Mesenchymal stem cell (in vitro differentiated cells and primary cell): ENCODE measurements at places on chromosomes 12 and 14.

DNA sequence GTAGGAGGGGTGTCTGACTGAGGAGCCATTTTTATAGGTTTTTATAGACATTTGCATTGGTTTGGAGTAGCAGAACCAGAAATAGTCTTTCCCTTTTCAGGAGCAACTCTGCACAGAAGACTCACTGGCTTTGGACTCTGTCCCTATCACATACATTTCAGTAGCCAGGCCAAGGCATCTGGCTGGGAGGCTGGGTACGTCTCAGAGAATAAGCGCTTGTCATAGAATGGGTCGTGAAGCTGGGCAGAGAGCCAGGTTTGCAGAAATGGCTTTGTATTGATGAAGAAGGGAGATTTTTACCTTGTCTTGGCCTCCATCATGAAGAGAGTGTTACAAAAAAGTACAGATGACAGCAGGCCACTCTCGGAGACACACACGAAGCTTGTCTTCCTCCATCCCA is 98.6 kb downstream of the CACNA1C start:
- H3K36me3 ChIP-seq: no peaks in the 10 kb centered on the region
- no peak overlapping the region for H3K27ac ChIP-seq
- H3K4me1 ChIP-seq: peaks cover 4% of the 10 kb centered on the region
- no peak for DNase-seq

DNA sequence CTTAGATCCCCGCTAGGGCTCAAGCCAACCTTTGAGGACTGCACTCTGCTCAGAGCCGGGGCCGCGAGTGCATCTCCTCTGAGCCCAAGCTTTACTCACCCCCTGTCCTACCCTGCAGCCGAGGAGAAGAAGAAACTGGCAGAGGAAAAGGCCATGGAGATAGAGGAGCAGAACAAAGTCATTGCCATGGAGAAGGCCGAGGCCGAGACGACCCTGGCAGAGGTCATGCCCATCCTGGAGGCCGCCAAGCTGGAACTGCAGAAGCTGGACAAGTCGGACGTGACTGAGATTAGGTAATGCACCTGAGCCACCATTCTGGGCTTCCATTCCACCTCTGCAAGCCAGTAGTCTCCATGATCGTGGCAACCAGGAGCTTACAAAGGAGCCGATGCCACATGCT is 69.8 kb downstream of the CCDC92 start:
- DNase-seq: no peak
- H3K4me1 ChIP-seq: peaks cover 1% of the 10 kb centered on the region
- peaks cover 20% of the 10 kb centered on the region for H3K27me3 ChIP-seq
- no peaks in the 10 kb centered on the region for H3K36me3 ChIP-seq
- H3K27ac ChIP-seq: no peak overlapping the region
- H3K4me3 ChIP-seq: no peak overlapping the region

DNA sequence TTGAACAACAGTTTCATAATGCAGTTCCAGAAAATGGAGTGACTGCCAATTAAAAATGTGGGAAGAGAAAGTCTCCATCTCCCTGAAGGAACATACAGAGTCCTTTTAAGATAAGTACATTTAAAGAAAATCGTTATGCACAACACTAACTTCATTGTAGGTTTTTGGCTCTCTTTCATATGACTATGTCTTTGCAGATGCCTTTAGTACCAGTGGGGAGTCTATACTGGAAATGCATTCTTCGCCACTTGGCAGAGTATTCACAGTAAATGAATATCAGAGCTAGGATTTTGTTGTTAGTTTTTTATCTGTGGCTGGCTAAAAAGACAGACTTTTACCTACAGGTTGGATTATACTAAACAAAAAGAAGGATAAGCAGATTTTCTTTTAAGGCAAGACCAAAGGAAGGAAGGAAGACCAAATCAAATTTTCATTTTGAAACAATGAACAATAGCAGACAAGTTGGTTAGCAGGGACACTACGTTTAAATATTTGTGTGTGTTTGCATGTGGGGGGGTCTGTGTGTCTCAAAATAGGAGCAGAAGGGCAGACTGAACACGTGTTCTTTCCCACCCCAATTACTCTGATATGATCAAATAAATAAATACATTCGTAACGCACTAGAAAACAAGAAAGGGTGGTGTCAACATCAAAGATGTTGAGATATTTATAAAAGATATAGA is 124.5 kb downstream of the BTG1 start:
- H3K4me1 ChIP-seq: no peaks in the 10 kb centered on the region
- H3K4me3 ChIP-seq: no peak overlapping the region

DNA sequence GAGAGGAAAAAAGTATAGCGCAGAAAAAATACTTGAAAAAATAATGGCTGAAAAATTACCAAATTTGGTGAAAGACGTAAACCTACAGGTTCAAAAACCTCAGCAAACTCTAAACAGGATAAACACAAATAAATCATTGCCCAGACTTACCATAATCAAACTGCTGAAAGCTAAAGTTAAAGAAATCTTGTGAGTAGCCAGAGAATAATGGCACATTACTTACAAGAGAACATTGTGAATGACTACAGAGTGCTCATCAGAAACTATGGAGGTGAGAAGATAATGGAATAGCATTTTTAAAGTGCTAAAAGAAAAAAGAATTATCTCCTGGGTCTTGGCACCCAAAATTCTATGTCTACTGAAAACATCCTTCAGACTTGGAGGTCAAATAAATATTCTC is 36.0 kb downstream of the ATF1 start:
- peak; percentile 28 for DNase-seq
- H3K27me3 ChIP-seq: no peaks in the 10 kb centered on the region
- H3K4me3 ChIP-seq: peak overlapping the region; percentile 6
- no peak overlapping the region for H3K27ac ChIP-seq
- no peaks in the 10 kb centered on the region for H3K4me1 ChIP-seq

DNA sequence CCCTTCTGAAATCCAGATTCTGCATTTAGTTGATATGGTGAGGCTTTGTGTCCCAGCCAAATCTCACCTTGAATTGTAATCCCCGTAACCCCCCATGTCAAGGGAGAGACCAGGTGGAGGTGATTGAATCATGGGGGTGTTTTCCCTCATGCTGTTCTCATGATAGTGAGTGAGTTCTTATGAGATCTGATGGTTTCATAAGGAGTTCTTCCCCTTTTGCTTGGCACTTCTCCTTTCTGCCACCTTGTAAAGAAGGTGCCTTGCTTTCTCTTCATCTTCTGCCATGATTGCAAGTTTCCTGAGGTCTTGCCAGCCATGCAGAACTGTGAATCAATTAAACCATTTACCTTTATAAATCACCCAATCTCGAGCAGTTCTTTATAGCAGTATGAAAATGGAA is 23.1 kb upstream of the C12orf42 start:
- no peak overlapping the region for H3K27ac ChIP-seq
- H3K36me3 ChIP-seq: no peaks in the 10 kb centered on the region
- H3K4me3 ChIP-seq: no peak overlapping the region
- H3K27me3 ChIP-seq: no peaks in the 10 kb centered on the region

DNA sequence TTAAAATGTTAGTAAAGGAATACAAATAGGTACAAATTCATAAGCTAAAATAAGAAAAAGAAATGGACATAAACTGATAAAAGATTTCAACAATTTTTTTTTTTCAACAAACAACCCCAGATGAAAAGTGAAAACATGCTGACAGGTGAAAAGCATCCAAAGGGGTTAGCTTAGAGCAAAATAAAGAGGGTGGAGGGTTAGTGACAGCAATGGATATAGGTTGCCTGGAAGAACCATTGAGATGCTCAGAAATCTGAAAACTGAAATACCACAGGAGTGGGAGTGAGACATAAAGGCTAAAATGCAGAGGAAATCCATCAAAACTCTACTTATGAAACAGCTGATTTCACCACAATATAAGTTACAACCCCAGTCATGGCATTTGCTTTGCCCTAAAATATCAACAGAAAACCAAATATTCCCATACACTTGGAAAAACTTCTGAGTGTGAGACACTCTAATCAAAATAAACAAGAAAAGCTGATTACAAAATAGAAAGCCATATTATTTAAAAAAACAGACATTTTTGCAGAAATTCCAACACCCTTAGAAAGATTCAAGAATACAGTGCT is 136.3 kb upstream of the PLEKHG7 start:
- no peaks in the 10 kb centered on the region for H3K4me1 ChIP-seq
- H3K36me3 ChIP-seq: no peaks in the 10 kb centered on the region
- no peak overlapping the region for H3K4me3 ChIP-seq
- no peak for DNase-seq
- no peak overlapping the region for H3K27ac ChIP-seq

DNA sequence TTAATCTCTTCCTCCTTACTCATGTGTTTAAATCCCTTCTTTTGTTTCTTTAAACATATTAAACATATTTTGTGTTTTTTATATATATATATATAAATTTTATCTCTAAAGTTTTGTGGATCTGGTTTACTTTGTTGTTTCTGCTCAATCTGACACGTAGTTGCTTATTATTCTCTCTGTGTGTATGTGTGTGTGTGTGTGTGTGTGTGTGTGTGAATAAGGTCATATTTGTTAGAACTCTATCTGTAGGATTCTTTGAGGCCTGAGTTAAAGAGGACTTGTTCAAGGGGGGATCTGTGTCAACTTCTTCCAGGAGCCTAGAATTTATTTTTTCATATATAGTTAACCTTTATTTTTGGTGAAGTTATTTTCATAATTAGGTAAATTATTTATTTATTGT is 2.7 kb downstream of the GPR65 start:
- no peaks in the 10 kb centered on the region for H3K4me1 ChIP-seq
- H3K4me3 ChIP-seq: no peak overlapping the region
- H3K27ac ChIP-seq: no peak overlapping the region
- no peak for DNase-seq
- no peaks in the 10 kb centered on the region for H3K27me3 ChIP-seq

GRCh38 chr12:21384261-21384660 is 11.6 kb downstream of the IAPP start:
- H3K36me3 ChIP-seq: no peaks in the 10 kb centered on the region
- H3K4me1 ChIP-seq: no peaks in the 10 kb centered on the region
- no peak overlapping the region for H3K4me3 ChIP-seq
- H3K27me3 ChIP-seq: no peaks in the 10 kb centered on the region
- no peak for DNase-seq
- no peak overlapping the region for H3K27ac ChIP-seq

- H3K27me3 ChIP-seq: no peaks in the 10 kb centered on the region
- no peak overlapping the region for H3K4me3 ChIP-seq
- no peaks in the 10 kb centered on the region for H3K36me3 ChIP-seq
- no peak for DNase-seq
- no peak overlapping the region for H3K27ac ChIP-seq
- H3K4me1 ChIP-seq: no peaks in the 10 kb centered on the region
Measured at GRCh38 chr12:46299851-46300250, 31.0 kb upstream of the SLC38A1 start.

- no peaks in the 10 kb centered on the region for H3K36me3 ChIP-seq
- no peak for DNase-seq
- no peaks in the 10 kb centered on the region for H3K27me3 ChIP-seq
- H3K4me1 ChIP-seq: no peaks in the 10 kb centered on the region
Measured at GRCh38 chr14:68312884-68313610, 479.8 kb downstream of the ZFP36L1 start.

GRCh38 chr14:57846596-57846995 is 19.3 kb downstream of the SLC35F4 start:
- H3K36me3 ChIP-seq: no peaks in the 10 kb centered on the region
- H3K4me1 ChIP-seq: no peaks in the 10 kb centered on the region
- no peaks in the 10 kb centered on the region for H3K27me3 ChIP-seq

DNA sequence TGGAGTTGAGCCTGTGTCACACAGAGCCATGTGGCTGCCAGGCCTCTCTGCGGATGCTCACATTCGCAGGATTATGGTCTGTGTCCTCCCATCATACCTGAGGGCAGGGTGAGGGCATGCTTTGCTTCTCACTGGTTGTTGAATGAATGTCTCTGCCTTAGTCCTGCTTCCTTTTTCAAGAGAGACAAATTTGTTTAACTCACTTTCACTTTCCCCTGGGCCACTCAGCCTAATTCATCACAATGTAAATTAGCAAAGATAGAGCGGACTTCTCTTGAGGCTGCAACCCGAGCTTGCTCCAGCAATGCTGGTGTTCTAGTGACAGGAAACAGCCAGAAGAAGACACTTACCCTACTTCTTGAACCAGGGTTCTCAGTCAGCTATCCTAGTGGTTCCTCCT is 35.5 kb upstream of the PAX9 start:
- H3K27ac ChIP-seq: no peak overlapping the region
- no peaks in the 10 kb centered on the region for H3K4me1 ChIP-seq
- no peak for DNase-seq
- H3K27me3 ChIP-seq: peaks cover 24% of the 10 kb centered on the region
- H3K4me3 ChIP-seq: no peak overlapping the region
- no peaks in the 10 kb centered on the region for H3K36me3 ChIP-seq

- no peak overlapping the region for H3K27ac ChIP-seq
- no peak for DNase-seq
- H3K4me1 ChIP-seq: no peaks in the 10 kb centered on the region
- no peak overlapping the region for H3K4me3 ChIP-seq
Measured at GRCh38 chr12:16168078-16168477, 109.4 kb downstream of the SLC15A5 start.

- peak overlapping the region; percentile 95 for H3K27ac ChIP-seq
- H3K36me3 ChIP-seq: no peaks in the 10 kb centered on the region
- peaks cover 22% of the 10 kb centered on the region for H3K4me1 ChIP-seq
- peaks cover 3% of the 10 kb centered on the region for H3K27me3 ChIP-seq
- peak; percentile 41 for DNase-seq
Measured at GRCh38 chr12:6614513-6615172, 7.5 kb upstream of the CHD4 start.

DNA sequence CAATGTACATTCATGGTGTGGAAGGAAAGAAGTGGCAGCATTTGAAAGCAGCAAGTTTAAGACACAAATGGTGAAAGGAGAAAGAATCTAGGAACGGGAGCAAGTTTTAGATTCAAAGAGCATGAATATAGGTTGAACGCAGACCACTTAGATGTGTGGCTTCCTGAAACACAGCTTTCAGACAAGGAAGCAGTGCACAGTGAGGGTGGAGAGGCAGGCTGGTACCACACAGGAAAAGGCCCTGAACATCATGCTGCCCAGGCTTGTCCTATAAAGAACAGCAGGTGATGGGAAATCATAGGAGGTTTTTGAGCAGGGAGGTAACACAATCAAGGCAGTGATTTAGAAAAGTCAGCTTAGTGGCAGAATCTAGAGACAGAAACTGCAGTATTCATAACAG is 35.6 kb downstream of the GNS start:
- H3K27ac ChIP-seq: no peak overlapping the region
- DNase-seq: no peak
- H3K27me3 ChIP-seq: no peaks in the 10 kb centered on the region
- H3K36me3 ChIP-seq: peaks cover 10% of the 10 kb centered on the region
- no peaks in the 10 kb centered on the region for H3K4me1 ChIP-seq

DNA sequence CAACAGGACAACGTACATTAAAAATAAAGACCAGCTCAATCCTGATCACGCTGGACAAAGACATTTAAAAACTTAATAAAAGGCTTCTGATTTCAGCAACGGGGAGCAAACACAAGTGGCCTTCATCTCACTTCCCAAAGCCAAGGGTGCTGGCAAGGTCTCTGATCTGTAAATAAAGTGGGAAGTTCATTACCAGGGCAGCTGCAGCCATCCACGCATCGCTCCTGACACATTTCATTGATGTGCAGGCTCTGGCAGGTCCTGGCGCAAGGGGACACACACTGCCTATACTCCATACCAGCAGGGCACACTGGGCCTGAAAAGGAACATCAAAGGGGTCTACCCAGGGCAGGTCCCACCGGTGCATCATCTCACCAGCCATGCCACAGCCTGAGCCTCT is 51.0 kb downstream of the VWF start:
- no peaks in the 10 kb centered on the region for H3K27me3 ChIP-seq
- H3K27ac ChIP-seq: no peak overlapping the region
- no peaks in the 10 kb centered on the region for H3K36me3 ChIP-seq

GRCh38 chr12:92602930-92603623 is 99.7 kb upstream of the PLEKHG7 start:
- H3K4me1 ChIP-seq: peaks cover 2% of the 10 kb centered on the region
- H3K4me3 ChIP-seq: no peak overlapping the region
- DNase-seq: no peak
- H3K27ac ChIP-seq: peak overlapping the region; percentile 11
- no peaks in the 10 kb centered on the region for H3K27me3 ChIP-seq

GRCh38 chr12:127560041-127560478 is 706.9 kb upstream of the TMEM132C start:
- H3K27me3 ChIP-seq: no peaks in the 10 kb centered on the region
- no peak overlapping the region for H3K27ac ChIP-seq
- peaks cover 9% of the 10 kb centered on the region for H3K4me1 ChIP-seq
- H3K36me3 ChIP-seq: no peaks in the 10 kb centered on the region
